ENCODE measurements at places on chromosomes 7 and 10.
A peak's percentile ranks its signal among the peaks of the same experiment; 100 is the strongest.

- no peak for DNase-seq
Measured at GRCh38 chr7:102132209-102132752, 154.4 kb upstream of the SH2B2 start.

DNA sequence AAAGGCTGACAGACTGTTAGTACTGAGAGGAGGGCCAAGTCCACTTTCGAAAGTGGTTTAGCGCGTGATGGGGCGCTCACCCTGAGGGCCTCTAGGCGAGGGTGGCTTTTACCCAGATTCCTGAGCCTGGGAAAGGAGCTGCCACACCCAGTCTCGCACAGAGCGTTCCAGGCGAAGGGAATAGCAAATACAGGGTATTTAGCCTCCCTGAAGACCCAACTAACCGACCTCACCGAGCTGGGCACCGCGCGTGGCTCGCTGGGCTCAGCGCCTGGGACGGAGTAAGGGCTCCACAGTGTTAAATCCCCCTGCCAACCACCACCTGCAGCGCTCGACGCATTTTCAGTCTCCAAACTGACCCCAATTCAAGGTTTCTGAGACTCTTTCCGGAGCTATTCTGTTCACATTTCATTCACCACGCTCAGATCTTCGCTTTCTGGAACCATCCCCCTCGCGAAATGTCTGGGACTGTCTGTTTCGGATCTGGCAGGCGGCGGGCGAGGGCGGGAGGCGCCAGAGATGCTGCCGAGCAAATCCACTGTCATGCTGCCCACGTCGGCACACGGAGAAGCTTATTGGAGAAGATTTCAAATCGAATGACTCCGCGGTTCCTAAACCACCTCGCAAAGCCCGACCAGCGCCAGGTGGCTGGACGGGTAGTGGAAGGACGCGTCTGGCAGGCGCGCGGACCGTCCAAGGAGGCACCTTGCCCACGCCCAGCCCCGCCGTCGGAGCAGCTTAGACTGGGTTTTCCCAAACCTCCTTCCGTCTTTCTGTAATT lies 1.4 kb upstream of the OSBPL3 start:
- DNase-seq: peak; percentile 18

GRCh38 chr10:112526906-112527305 lies 79.9 kb downstream of the VTI1A start:
- DNase-seq: no peak

DNA sequence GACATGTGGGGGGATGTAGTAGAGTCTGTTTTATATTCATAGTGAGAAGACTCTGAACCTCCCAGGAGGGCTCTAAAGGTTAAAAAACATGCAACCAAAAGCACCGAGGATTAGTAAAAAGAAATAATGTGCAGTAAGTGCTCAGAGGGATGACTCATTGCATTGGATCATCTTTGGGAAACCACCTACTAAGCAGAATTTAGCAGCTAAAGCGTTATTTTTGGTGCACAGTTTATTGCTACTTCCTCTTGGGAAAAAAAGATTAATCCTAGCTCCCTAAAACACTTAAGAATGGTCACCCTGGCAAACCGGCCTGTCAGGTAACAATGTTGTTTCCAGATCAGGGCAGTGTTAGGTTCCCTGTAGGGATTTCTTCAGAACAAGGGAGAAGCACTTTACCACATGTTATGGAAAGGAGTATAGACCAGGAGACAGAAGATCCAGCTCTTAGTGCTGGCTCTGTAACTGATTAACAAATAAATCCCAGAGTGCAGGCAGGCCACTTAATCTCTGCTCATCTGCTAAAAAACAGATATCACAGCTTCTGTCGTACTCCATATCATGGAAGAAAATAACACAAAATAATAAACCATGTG lies 44.8 kb upstream of the FAM133B start:
- peak; percentile 67 for DNase-seq

DNA sequence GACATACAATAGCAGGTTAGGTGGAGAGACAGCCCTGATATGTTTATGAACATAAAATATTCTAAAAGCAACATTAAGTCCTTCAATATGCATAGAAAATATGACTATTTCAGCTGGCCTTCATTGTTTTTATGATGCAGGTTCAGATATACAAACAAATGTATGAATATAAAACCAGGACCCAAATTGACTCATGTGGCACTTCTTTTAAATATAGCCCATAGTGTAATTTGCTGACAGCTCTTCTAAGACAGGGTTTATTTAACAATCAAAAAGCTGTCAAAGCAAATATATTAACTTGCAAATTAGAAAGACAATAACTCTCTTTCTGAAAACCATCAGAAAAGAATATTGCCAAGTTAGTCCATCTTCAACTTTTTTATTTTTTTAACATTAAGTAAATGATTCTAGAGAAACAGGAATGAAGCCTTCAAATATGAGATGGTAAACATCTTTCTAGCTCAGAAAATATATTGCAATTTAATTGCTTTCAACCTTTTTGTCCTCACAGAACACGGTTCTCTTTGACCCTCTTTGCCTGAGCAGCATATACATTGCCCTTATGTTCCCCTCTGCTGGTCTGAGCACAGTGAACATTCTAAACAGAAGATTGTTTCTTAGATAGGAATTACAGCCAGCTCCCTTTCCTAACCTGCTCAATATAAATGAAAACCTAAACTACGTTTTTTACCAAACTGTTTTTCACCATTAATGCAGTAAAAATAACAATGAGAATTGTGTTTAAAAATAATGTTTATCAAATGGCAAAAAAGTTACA lies 82.8 kb downstream of the CACNA2D1 start:
- DNase-seq: no peak

DNA sequence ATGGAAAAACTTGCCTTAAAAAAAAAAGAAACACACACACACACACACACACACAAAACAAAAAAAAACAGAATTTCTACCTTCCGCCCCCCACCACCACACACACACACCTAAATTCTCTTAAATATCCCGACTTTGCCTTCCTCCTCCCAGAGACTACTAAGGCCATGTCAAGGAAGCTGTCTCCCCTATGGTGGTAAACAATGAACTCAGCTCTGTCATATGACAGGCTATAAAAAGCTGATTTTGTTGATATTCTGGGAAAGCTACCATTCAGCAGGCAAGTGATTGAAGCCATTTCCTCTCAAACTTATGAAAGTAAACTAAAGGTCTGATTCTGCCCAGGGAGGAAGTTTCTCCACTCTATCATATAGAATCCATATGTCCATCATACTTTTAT lies 471.0 kb downstream of the GFRA1 start:
- DNase-seq: no peak

DNA sequence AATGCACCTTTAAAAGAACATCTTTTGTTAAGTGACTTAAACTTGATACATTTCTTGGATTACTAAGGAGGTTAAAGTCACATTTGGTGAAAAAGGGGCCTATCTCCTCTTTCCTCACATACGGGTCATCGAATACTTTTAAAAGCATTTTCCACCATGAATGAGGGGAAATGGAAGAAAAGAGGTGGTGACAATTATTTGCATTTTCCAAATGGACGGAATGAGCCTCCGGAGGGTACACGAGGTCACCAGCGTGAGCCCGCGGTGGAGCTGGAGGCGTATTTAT lies 1.0 kb upstream of the BMPR1A start:
- DNase-seq: no peak

DNA sequence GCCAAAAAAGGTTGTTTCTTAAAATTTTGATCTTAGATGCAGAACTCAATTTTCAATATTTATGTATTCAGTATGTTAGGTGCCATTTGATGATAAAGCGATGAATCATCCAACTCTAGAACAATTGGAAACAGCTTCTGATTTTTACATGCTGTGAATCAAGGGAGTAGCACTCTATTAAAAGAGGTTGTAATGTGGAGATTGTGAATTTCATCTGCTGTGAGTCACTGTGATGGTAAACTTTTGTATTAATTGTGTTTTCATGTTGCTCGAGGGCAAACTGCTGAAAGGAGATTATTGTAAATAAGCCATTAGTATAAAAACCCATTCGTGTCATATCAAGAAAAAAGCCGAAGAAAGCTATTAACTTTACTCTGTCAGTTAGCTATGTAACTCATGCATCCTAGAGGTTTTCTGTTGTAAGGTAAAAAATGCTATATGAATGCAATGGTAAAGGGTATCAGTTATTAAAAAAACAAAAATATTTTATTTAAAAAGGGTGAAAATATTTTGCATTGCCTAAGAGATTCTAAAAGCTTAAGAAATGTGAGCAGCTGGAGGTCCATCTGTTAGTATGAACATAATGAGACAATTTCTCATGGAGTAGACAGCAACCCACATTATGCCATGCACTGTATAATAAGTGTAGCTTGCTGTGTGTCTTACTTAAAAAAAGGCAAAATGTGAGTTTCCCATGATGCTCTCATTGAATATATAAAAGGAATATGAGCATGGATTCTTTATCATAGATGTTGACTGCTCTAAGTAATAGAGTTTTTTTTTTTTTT lies 511.0 kb upstream of the PCDH15 start:
- no peak for DNase-seq

DNA sequence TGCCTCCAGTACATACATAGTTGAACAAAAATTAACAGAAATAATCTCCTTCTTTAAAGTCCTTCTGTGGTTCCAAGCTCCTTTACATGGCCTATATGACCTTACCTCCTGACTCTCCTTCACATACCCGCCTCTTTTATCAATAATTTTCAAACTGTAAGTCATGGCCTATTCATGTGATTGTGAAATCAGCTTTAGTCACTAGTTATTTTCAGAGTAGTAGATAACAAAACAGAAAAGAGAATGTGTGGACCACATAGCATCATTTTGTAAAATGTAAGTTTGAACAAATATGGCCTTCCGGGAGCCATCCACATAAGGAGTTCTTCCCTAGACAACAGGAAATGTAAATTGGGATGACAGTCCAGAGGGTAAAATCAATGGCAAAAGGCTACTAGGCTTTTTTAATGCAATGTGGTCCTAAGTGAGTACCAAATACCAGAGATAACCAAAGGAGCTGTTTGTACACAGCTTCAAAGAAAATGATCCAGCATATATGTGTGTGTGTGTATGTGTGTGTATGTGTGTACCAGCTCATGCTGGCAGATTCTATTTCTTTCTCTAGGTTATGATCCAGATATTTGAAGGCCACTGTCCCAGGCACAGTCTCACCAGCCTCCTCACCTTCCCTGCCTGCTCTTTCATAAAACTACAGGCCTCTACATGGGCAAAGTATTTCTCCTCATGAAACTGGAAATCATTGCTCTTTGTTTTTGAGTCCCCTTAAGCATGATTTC lies 12.3 kb upstream of the FAM133B start:
- DNase-seq: no peak

DNA sequence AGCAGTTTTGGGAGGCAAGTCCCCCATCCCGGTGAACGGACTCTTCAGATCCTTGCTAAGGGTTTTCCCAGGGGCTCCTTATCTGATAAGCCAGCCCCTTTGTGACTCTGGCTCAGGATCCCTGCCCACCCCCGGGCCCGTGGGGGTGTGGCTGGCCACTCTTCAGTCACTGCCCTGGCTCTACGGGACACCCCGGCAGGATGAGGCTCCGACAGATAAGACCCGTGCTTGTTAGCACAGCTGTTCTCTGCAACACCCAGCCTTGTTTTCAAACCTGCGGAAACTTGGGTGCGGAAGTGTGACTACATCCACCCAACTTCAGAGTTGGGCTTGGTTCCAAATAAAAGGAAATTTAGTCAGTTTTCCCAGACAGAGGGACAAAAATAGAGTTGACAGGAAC lies 66.7 kb upstream of the PODXL start:
- no peak for DNase-seq

GRCh38 chr7:116776610-116777289 lies 85.6 kb upstream of the CAPZA2 start:
- no peak for DNase-seq

GRCh38 chr7:132901241-132901640 lies 180.6 kb downstream of the CHCHD3 start:
- DNase-seq: no peak

GRCh38 chr7:146115851-146116520 lies 615 bp upstream of the CNTNAP2 start:
- peak; percentile 6 for DNase-seq

DNA sequence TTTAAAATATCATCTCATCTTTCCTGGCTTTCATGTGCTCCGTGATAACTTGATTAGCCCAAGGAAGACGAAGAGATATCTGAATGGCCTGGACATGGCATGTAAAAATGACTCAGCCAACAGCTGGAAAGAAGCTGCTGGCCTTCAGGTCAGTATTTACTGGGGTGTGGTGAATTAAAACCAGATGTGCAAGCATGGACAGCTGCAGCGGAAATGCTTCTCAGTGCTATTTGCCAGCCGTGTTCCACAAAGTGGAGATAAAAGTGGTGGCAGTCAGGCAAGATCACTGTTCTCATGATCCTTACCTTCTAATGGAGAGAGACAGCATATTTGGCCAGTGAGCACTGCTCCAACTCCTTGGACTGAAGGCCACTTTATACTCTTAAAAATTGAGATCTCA lies 203.1 kb upstream of the VSTM2A start:
- DNase-seq: peak; percentile 66

GRCh38 chr7:1123715-1124114 lies 35.8 kb downstream of the GPER1 start:
- DNase-seq: peak; percentile 49

GRCh38 chr10:86113983-86114382 lies 252.6 kb downstream of the GRID1 start:
- DNase-seq: no peak

DNA sequence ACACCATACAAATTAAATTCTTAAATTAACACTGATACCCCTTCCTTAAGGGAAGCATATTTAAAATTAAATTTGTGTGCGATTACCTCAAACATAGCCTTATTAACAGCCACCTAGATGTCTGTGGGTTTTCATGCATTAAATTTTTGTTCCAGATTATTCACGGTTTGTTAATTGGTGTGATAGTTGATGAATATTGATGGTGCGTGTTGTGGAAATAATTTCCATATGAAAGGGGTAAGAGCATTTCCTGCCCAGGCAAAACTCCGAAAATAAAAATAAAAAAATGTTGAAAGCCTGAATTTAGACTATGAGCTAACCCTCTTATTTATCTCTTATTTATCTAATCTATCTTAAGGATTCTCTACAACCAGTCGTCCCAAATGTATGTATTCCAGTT lies 679.3 kb upstream of the CELF2 start:
- no peak for DNase-seq

- DNase-seq: no peak
Measured at GRCh38 chr7:36623247-36623646, 101.0 kb downstream of the AOAH start.

GRCh38 chr10:32059472-32059871 lies 3.2 kb upstream of the KIF5B start:
- DNase-seq: no peak

- DNase-seq: no peak
Measured at GRCh38 chr7:77427996-77428603, 12.0 kb upstream of the GSAP start.

DNA sequence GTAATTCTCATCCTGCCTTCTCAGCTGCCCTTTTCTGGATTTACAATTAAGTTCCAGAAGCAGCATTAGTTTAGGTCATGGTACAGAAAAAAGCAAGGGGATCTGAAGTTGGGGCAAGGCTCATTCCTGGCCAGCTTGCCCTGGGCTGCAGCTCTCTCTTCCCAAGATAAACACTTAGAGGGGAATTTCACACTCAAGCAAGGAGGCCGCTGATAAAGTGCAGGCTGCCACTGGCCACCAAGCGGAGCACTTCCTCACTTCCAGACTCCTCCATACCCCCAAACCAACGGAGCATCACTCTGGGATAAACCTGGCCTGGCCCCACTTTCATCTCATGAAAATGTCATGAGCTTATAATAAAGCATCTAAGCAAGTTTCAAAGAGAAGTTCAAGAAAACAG lies 445.5 kb upstream of the MKI67 start:
- DNase-seq: no peak
